ENCODE measurements at places on chromosomes 1 and 21.

- no peak for DNase-seq
Measured at GRCh38 chr1:3905266-3905952, 5.3 kb upstream of the C1orf174 start.

GRCh38 chr1:190147616-190148015 is 330.0 kb downstream of the BRINP3 start:
- no peak for DNase-seq

DNA sequence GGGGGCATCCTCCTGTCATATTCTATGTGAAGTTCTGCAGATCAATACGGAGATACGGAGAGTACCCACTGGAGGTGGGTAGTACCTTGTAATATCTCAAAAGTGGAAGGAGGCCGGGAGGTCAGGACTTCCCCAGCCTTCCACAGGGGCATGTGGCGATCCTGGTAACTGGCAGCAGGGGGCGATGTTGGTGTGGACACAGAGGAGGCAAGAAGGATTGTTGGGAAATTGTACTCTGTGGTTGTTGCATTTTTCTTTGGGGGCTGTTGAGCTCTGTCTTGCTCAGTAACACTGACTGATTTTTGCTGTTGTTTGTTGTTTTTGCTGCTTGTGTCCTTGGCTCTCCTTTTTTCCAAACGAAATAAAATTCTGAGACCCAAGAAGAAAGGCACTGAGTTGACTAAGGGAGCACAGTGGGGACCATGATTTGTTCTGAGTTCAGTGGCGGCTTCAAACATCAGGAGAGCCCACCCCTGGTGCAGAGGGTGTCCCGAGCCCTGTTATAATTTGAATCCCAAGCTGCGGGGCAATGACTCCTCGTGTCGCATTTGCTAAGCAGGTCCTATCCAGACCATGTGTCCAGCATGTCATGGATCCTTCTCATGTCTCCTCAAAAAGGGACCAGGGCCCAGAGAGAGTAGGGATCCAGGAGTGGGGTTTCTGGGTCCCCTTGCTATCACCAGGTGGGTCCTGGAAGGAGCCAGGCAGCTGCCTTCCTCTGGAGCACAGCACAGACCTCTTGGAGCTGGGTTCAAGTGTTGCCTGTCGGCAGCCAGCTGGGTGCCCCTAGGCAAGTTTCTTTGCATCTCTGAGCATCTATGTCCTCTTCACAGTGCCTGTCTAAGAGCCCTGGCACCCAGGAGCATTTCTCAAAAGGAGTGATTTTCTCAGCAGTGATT is 22.8 kb downstream of the LHX4 start:
- peak; percentile 48 for DNase-seq

- DNase-seq = peak; percentile 44
Measured at GRCh38 chr1:225866061-225866837, 15.9 kb downstream of the TMEM63A start.

- no peak for DNase-seq
Measured at GRCh38 chr1:183212870-183213269, 26.8 kb downstream of the LAMC2 start.

DNA sequence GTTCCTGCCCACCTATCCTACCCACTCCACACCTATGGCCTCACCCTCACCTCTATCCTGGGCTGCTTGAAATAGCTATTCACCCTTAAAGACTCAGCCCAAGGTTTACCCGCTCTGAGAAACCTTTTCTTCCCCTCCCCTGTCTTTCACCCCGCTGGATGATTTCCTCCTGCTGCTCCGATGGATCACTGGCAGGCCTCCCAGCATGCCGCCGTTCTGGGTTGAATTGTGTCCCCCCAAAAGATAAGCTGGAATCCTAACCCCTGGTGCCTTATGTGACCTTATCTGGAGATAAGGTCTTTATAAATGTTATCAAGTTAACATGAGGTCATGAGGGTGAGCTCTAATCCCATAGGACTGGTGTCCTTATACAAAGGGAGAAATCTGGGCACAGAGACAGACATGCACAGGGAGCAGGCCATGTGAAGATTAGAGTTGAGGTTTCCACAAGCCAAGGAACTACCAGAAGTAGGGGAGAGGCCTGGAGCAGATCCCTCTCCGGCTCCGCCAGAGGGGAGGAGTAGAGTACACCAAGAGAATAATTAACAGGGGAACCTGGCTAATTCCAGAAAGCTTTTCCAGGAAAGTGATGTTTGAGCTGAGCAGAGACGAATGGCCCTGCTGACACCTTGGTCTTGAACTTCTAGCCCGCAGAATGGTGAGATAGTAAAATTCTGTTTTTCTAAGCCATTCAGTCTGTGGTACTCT is 110.0 kb upstream of the SERBP1 start:
- DNase-seq = no peak

DNA sequence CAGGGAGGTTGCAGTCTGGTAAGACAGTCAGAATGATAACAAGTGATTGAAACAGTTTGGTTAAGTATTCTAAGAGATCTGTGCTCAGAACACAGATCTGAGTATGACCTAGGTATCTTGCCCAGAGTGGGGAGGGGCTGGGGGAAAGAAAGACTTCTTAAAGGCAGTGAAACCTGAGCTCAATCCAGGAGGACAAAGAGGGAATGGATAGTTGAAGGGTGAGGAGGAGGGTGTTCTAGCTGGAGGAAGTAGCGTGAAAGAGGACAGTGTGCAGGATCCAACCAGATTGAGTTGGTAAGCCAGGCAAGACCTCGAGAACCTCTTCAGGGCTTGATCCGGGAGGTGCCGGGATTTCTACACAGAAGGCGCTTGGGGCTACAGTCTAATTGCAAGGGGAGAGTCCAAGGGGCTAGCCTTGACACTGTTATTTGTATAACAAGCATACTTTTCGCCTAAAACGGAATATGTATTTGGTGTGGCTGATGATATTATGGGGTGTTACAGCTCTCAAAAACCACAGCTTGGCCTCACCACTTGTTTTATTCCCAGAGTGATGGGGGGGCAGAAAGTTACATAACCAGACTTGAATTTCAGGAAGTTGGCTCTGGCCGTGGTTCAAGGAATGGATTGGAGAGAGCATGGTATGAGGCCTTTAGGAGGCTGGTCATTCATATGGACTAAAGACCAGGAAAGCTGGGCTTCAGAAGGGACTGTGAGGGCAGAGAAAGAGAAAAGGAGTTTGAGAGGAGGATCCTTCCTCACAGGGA is 19.1 kb downstream of the RCSD1 start:
- no peak for DNase-seq

DNA sequence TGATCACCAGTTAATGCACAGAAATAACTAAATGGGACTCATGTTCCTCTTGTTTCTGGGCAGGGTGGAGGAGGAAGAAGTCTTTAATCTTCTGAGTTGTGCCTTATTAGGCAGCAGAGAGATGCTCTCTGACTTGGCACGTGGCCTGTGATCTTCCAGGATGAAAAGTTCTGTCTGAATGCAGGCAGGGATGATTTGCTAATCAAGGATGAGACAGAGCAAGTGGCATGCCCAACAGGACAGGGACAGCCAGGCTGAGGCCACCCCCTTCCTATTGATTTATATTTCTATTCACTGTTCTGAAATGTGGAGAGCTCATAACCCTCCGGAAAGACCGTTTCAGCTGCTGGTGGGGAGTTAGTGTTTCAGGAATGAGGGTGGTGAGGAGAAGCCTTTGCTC is 477.8 kb upstream of the CAMK1G start:
- no peak for DNase-seq

DNA sequence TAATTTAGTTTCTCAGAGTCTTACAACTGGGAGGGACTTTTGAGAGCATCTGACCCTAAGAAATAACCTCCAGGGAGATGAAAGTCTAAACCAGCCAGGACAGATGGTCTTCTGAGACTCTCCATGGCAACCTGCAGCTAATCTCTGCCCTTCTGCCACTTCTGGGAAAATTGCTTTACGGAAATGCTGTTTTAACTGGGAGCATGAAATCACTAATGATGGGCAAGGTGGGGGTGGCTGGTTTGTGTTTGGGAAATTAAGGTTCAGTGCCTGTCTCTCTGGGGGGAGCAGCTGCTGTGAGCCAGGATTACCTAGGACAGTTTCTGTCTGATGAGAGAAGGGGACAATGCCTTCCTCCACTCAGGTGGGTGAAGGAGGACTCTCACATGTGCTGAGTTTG is 33.2 kb downstream of the ROR1 start:
- DNase-seq = no peak

DNA sequence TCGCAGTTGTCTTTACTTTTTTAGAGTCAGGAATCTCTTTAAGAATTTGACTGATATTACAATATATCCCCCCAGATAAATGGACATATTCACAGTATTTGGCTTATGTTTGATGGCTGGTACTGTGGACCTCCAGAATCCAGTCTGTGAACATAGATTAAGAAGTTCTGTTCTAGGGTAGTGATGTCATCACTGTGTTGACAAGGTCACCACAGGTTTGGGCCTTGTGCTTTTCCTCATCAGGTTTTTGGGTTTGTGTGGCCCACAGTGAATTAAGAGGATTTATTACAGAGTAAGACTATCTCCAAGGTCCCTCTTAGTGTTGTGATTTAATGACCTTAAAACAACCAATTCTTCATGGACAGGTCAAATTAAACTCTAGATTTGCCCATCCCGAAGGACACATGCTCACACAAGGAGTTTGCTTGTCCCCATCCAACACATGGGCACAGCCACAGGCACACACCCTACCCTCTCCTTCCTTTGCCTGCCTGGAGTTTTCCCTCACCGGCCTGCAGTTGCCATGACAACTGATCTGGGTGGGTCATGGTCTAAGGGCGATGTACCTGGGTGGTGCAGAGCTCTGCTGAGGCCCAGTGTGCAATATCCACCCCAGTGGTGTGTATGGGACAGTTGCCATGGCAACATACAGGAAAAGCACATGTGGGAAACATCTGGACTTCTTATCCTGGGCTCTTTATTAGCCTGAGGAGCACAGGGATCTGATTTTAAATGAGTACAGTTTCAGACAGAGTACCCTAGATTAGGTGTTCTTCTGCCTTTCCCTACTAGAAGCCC is 98.6 kb downstream of the NAV1 start:
- no peak for DNase-seq

- no peak for DNase-seq
Measured at GRCh38 chr1:234907940-234908405, 220.7 kb downstream of the TOMM20 start.

DNA sequence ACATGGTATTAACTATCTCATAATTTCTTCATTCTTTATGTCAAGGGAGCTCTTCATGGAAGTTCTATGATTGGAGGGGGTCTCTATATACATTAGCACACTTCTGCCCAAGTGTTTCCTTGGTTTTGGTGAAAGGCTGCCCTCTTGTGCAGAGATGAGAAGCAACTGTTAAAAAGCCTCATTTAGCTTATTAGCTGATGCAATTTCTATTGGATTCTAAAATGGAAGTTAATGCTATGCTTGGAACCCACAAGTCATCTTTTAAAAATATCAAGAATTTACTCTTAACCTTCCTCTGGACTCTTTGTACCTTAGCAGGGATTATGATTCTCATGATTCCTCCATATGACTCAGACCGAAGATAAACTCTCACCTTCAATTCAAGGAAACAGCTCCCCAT is 328.9 kb downstream of the PTBP2 start:
- DNase-seq = no peak

DNA sequence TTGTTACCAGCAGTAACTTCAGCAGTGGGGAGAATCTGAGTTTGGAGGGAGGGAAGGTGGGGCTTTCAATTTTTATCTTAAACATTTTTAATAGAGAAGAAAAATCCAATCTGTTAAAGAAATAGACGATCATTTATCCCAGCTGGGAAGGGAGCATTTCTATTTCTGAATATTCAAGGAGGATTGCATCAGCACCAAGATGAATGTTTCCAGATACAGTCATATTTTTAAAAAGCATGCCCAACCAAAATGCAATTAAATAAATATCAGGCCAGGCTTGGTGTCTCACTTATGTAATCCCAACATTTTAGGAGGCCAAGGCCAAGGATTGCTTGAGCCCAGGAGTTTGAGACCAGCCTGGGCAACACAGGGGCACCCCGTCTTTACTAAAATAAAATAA is 1.7 kb upstream of the ATP1A4 start:
- DNase-seq = no peak

DNA sequence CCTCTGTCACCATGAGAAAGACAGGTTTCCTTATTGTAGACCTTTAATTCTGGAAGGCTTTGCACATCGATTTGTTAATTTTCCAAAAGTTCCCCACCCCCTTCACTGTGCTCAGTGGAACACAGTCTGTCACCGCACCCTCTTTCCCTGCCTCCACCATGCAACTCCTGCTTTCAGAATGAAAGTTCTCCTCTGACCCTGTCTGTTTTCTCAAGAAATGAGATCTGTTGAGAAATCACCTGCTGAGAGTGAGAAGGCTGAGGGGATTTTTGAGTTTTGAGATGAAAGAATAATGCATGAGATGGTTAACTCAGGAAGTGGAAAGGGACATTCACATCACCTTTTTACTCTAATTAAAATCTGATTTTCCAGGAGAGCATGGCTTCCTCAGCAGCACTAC is 99.6 kb downstream of the CYYR1 start:
- DNase-seq = no peak

Data from immature natural killer cell (primary cell).